ENCODE measurements at places on chromosomes 4 and X. TPM values are rescaled to one million over a fixed set of nuclear protein-coding genes. Genes with fewer than 3 reads are reported as not detected.

The FAM200B gene
- total RNA-seq, result 42.7 TPM

The CPEB2 gene
- total RNA-seq, result 42.0 TPM

The FHL1 gene
- total RNA-seq, result 187 TPM

The ZNF41 gene
- total RNA-seq, result 12.5 TPM

The EGFL6 gene
- total RNA-seq, result 21.9 TPM

The ANXA10 gene
- not detected for total RNA-seq

The CPLX1 gene
- total RNA-seq, result 15.4 TPM

The FAM9B gene
- total RNA-seq, result not detected

The SAP30 gene
- 29.0 TPM for total RNA-seq

The MUC7 gene
- not detected for total RNA-seq

The SERTM2 gene
- total RNA-seq, result 0.83 TPM

The ADRA2C gene
- 7.5 TPM for total RNA-seq

The UCHL1 gene
- total RNA-seq, result 411 TPM

The MMGT1 gene
- total RNA-seq, result 26.3 TPM

The RHOXF1 gene
- total RNA-seq, result 0.50 TPM
